ENCODE measurements at places on chromosomes 11 and 22.

DNA sequence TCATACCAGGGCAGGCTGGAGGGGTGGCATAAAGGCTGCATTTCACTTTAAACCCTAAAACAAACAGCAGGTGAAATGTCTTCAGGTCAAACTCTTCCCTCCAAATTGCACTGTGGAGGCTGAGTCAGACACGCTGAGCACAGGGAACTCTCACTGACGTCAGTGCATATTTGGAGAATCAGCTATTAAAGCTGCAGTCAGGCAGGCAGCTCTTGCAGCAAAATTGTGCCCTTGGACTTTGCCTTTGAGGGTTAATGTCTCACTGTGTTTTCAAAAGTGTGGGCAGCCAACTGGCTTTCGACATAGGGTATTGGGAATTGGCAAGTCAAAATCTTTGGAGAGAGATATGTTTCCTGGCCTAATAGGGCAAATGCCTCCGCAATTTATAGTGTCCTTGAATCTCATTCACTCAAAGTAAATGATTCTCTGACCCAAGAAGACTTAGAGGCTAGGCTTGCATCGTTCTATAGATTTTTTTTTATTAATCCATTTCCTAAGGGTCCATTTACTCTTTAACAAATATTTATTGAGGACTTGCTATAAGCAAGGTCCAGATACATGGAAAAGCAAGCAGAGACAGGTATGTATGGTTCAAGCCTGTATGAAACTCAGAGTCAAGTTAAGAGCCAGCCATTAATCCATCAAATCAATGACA lies 27.7 kb upstream of the SMCO4 start:
- no peak for DNase-seq

DNA sequence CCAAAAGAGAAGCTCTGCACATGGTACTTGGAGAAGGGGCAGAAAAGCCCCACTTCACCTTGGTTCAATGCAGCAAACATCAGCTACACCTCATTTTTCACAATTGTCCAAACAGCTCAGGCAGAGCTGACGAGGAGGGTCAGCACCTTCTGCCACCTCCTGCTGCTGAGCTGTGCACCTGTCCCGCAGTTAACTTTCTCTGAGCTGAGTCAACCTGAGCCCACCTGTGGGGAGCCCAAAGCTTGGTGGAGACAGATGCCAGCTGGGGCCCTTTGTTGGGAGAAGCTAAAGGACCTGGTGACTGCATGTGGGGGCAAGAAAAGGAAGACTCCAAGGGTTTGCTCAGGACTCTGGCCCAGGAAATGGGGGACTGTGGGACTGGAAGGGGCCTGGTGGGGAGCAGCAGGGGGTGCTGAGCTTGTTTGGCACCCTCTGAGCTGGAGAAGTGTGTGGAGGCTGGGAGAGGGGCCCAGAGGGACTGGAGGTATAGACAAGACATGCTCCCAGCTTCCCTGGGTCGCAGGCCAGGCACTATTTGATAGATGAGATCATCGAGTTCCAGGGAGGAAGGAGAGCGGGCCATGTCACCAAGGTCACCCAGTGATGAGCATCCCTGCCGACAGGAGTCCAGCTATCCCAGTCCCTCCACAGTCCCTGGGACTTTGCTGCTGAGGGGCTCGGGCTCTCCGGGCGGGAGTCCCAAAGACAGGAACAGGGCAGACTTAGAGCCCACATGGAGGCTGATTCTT lies 53.5 kb downstream of the KCNJ4 start:
- DNase-seq: peak; percentile 46

DNA sequence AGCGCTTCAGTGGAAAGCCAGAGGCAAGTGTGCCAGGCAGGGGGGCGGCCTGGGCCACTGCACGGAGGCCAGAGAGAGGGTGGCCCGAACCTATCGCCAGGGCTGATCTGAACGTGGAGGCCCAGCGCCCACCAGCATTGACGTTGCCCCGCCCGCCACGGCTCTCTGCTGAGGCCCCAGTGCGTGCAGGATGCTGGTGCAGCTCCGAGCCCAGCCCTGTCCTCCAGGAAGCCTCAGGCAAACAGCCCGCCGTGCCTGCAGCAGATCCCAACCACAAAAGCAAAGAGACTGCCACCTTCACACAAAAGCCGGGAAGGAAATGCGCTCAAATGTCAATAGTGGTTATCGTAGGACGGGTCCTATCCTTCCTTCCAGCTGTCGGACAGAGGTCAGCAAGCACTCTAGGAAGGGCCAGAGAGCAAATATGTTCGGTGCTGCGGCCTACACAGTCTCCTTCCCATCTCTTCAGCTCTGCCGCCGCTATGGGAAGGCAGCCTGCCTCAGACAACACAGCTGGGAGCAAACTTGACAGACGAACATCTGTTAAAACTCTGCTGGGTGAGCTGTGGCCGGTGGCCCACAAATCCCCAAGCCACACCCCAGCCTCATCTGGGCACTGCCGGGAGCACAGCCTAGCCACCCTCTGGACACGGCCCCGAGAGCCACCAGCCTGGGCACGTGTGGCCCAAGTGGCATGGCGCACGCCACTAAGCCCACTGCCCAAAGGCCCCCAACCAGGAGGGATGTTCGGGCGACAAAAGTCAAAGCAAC lies 146.2 kb downstream of the CRYBB2 start:
- DNase-seq: no peak

GRCh38 chr11:3817181-3817800 lies 8.9 kb downstream of the PGAP2 start:
- DNase-seq: no peak

DNA sequence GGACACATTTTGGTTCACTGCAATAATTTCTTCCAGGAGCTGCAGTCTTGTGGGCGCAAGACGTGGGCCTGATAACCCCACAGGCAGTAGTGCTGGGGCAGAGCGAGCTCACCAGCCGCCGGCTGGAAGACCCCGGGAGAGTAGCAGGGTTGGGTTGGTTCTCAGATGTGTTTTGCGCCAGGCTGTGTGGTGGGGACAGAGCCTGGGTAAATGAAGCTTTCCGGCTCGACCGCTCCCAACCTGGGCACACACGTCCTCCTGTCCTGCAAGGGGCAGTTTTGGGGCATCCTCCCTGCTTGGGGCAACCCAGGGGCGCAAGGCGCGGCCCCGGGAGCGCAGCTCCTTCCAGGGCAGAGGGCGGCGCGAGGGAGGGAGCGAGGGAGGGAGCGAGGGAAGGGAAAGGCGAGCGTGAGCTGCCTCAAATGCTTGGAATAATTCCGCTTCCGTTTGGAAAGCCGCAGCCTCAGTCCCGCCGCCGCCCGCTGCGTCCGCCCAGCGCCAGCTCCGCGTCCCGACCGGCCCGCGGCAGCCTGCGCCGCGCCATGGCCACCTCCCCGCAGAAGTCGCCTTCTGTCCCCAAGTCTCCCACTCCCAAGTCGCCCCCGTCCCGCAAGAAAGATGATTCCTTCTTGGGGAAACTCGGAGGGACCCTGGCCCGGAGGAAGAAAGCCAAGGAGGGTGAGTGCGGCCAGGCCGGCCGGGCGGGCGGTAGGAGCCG lies at the start of gene PARVA:
TSS of gene PARVA (plus strand) at position 466 of the 718 bp plus-strand sequence. CDS start at position 543, 77 bp downstream.
- DNase-seq: no peak

GRCh38 chr11:87322568-87322967 lies 284.8 kb downstream of the TMEM135 start:
- peak; percentile 50 for DNase-seq

GRCh38 chr22:24370401-24370800 lies 57.0 kb upstream of the ADORA2A start:
- DNase-seq: no peak

Measured in NCI-H2081 (cell line).